GM18507 (cell line): ENCODE measurements at places on chromosomes 7 and 10.
A peak's percentile ranks its signal among the peaks of the same experiment; 100 is the strongest.

DNA sequence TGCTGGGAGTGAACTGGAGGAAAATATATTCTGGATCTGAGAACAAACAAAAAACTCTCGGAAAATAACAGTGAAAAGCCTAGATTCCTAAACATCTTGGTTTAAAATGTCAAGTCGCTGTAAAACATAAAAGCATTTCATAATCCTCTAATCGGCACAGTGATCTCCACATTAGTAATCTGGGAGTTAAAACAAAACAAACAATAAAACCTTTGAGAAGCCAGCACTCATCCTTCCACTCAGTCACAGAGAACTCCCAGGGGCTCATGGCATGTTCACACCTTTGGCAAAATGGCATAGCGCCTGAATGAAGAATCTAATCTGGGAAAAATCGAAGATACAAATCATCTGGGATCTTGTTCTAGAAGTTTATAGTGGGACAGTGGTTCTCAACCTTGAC is 24.1 kb upstream of the HPS1 start:
- no peak for DNase-seq

DNA sequence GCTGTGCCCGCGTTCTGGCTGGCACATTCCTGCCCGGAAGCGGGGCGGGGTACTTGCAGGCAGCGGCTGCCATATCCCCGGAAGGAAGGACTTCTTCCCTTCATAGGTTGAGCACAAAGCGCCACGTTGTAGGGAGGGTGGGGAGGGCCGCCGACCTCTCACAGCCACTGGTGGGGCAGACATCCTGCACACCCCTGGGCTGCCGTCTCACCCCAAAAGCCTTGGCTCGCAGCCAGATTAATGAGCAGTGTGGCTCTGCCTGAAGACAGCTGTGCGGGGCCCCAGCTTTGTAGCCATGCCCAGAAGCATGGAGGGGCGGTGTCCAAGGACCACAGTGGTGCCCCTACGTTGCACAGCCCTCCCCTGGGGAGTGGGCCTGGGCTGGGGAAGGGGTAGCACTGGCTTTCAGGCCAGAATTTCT is 54.3 kb upstream of the DPYSL4 start:
- no peak for DNase-seq

GRCh38 chr7:465710-466400 is 53.8 kb downstream of the PDGFA start:
- no peak for DNase-seq

DNA sequence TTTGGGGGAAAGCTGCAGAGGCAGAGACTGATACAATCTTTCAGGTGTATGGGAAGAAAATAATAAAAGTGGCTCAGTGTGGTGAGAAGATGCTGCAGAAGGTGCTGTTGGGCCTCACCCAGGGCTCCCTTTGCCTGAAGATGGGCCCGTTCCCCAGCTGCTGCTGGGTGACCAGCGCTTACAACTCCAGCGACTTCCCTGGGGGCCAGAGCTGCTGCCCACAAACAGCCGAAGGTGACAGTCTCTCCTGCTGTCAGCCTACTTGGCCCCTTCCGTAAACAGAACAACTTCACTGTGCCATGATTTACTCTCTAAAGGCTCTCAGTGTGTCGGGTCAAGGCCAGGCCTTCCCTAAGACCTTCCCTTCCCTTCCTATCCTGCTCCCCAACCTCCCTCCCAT is 93.6 kb upstream of the PCBD1 start:
- DNase-seq, result no peak

DNA sequence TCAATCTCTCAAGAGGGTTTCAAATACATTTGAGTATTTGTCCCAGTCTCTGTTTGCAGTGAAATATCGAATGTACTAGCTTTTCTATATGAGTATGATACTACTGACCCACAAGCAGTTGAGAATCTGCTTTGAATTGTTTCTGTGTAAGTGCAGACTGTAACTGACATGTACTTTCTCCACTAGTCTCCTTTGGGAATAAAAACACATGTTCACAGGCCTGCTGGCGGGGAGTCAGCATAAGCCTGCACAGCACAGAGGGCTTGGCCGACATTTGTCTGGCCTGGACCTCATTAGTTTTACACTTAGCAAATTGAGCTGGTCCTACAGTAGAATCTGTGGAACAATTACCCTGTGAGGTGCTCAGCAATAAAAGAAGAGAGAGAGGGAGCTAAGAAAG is 72.6 kb downstream of the ITGB8 start:
- no peak for DNase-seq

DNA sequence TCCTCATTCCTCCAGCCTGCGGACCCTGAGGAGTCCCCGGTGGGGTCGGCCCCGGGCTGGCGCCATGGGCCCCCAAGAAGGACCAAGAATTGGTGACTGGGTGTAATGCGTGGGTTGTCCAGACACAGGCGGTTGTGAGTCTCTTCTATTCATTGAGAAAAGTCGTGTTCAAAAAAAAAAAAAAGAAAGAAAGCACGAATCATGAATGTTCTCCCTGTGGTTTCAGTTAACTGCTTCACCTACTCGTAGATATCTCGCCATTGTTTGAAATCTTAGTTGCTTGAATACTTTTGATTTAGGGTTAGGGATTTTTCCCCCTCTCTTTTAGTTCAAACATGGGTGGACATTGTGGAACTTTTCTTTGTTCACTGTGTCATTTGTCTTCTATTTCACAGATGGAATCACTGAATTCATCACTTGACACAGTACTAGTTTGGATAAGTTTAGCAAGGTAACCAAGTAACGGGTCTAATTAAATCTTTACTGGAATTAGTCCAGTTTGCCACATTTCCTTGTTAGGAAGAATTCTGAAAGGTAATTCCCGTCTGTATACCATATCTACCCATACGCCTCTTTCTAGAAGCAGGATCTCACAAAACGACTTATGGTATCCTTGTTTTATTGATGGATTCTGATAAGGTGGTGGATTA is 775 bp downstream of the STARD3NL start:
- peak; percentile 9 for DNase-seq

DNA sequence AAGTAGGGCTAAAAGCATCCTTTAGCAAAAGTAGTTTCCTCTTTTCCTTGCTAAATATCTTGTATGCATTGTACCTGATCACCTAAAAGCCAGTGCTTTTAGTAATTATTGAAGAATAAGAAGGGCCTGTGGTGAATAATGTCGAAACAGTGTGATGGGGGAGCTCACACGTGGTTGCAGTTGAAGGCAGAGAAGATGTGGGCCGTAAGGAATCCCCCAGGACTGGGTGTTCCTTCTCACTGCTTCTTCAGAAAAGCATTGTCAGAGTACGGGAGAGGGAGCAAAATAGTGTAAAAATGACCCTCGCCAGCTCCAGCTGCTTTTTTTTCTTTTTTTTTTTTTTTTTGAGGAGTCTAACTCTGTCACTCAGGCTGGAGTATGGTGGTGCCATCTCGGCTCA is 201.1 kb downstream of the NSUN6 start:
- no peak for DNase-seq

DNA sequence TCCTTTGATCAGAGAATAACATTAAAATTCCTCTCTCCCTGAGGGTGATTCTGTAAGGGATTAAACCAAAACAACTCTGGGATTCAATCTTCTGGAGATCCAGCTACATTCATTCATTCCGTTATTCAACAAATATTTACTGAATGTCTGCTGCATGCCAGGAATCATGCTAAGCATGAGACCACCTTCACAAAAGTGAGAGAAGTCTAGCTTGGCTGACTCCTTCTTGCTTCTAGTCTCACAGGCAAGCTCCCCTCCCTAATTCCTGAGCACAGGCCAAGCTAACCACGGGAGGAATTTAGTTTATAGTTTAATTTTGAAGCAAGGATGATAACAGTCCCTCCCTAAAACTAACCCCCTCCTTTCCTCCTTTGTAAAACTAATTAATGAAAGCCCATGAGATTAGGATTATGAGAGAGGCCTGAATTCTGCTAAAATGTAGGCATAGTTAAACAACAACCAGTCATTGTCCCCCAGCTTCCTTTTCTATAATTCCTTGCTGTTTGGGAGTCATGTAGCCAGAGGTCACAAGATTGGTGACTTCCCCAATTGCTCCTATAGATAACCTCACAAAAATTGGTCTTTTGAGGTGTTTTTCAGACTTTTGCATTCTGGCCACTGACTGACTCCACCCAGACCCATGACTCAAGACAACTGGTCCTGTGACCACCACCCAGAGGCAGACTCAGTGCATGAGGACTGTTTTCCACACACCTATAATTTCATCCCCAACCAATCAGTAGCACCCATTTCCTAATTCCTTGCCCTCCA is 113.5 kb downstream of the ITGB8 start:
- DNase-seq, result no peak

- DNase-seq, result no peak
These were observed 28.5 kb downstream of the GSDME start for GRCh38 chr7:24728503-24729364.

DNA sequence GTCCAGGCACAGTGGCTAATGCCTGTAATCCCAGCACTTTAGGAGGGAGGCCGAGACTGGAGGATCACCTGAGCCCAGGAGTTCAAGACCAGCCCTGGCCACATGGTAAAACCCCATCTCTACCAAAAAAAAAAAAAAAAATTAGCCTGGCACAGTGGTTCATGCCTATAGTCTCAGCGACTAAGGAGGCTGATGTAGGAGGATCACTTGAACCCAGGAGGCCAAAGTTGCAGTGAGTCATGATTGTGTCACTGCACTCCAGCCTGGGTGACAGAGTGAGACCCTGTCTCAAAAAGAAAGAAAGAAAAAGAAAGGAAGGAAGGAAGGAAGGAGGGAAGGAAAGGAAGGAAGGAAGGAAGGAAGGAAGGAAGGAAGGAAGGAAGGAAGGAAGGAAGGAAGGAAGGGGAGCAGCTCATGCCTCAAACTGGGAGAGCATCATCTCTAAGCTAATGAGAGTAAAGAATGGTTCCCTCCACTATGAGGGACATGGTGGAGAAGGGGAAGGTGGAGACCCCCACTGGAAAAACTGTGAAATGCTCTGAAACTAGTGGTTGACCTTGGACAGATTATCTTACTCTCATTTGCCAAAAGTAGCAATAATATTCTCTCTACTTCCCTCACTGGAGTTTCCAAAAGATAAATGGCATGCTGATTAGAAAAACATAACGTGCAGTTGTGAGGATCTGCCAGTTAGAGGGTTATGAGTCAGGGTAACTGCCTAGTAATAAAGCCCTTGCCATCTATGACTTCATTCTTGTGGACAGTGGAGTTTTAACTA is 16.8 kb downstream of the GIMAP5 start:
- DNase-seq, result no peak

DNA sequence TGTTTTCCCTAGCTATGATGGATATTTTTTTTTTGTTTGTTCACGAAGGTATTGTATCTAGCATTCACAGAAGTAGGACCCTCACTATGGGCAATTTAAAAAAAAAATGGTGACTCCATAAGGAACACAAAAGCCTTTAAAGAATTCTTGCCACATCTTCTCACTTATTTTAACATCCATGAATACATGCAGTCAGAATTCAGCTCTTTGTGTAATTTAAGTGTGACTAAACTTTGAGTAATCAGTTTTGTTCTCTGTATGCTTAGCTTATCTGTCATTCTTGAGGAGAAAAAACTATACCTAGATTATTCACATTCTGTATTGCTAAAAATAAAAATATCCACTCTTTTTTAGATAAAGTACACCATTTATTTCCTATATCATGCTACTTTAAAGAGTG is 313.2 kb upstream of the KCND2 start:
- DNase-seq, result no peak

GRCh38 chr7:139259142-139259541 is 28.1 kb downstream of the UBN2 start:
- no peak for DNase-seq

DNA sequence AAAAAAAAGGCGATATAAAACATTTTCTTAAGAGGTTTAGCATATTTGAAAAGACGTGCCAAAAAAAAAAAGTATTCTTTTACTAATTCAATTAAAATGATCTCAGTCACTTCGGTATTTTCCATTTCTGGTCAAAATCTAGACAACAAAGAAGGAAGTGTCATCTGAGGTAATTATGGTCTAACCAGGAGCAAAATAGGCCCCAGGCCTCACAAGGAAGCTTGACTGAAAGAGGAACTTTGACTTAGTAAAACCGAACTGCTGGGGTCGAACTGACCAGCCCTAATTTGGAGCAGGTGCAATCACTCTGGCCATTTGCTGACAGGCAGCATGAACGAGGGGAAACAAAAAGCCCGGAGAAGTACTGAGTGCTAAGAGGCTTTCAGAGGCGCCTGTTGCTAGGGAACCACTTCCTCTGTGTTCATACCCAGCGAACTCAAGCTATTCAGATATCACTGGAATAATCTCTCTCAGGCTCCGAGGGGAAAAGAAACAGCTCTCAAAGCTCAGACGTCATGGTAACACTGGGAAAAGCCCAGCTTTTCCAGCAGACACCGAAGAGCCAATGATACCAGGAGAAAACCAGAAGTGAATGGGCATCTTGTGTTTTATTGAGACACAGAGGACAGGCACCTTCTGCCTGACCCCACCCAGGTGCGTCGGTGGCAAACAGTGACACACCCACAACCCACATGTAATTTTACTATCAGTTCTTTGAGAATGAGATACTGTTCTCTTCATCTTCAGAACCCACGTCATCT is 126.5 kb downstream of the FAM107B start:
- peak; percentile 69 for DNase-seq

DNA sequence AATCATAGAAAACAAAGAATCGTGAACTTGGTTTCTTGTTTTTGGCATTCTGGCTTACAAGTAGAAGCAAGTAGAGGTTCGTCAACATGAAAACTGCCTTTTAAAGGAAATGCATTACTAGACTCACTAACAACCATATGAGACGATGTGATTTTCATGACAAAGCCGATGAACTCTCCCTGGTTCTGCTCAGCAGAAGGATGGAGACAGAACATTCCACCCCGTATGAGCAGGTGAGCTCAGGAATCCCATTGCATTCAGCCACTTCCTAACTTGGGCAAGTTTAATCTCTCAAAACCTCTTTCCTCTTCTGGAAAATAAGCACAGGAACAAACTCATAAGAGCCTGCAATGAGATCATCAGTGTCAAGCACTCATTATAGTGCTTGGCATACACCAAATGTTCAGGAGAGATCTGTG is 57.4 kb upstream of the SVIL start:
- DNase-seq, result no peak

- DNase-seq, result no peak
These were observed 245.9 kb downstream of the SKAP2 start for GRCh38 chr7:26618449-26618848.

GRCh38 chr10:4825456-4825867 is 545 bp upstream of the AKR1E2 start:
- DNase-seq, result no peak

DNA sequence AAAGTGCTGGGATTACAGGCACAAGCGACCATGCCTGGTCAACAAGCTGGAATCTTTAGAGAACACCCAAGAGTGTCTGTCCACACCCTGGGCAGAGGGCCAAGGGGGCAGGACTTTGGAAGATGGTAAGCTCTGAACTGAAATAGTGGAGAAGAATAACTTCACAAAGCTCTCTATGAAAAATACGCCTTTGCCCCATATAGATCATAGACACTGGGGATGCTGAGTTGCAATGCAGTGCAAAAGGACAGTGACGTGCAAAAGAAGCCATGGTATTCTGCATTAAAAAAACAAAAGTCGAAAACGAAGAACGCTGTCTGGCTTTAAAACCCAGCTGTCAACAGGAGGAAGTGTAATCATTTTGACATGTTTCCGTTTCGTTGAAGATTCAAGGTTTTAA is 353.6 kb downstream of the CALN1 start:
- no peak for DNase-seq
